IMR-90 (cell line): ENCODE measurements at places on chromosomes 3 and 15. TPM values are rescaled to one million over a fixed set of nuclear protein-coding genes. Genes with fewer than 3 reads are reported as not detected.

GRCh38 chr3:146493221-146493620 lies 23.9 kb upstream of the PLSCR2 start:
- DNase-seq: peak; percentile 65

Gene EFHB
- total RNA-seq: under 0.01 TPM in 2 replicates

DNA sequence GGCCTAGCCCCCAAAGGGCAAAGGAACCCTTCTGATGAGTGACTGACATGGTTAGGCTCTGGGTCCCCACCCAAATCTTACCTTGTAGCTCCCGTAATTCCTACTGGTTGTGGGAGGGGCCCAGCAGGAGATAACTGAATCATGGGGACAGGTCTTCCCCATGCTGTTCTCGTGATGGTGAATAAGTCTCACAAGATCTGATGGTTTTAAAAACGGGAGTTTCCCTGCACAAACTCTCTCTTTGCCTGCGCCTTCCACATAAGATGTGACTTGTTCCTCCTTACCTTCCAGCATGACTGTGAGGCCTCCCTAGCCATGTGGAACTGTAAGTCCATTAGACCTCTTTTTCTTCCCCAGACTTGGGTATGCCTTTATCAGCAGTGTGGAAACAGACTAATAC lies 16.9 kb downstream of the TKT start:
- DNase-seq: no peak

DNA sequence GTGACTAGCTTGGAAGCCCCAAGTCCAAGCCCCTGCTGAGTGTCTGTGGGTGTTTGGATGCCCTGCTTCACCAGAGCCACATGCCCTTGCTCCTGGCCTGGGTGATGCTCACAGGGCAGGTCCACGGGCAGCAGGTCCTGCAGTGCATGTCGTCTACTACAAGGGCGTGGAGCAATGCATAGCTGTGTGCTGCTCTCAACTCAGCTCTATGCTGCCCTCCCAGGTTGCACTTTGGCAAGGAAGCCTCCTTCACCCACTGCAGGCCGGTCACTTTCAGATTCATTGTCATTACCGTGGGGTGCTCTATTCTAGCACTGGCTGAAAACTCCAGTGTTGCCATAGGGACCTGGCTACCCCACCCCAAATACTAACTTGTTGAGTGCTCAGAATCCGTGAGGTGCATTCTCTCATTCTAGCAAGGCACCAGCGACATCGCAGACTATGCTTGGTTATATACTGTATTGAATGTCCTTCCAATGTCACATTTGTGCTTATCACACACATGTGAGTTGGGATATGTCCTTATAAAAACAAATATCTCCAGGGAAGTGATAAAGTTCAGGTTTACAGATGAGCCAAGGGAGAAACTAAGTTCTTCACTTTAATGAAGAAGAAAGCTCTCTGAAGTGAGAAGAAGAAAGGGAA lies 51.8 kb downstream of the GRAMD1C start:
- DNase-seq: no peak

DNA sequence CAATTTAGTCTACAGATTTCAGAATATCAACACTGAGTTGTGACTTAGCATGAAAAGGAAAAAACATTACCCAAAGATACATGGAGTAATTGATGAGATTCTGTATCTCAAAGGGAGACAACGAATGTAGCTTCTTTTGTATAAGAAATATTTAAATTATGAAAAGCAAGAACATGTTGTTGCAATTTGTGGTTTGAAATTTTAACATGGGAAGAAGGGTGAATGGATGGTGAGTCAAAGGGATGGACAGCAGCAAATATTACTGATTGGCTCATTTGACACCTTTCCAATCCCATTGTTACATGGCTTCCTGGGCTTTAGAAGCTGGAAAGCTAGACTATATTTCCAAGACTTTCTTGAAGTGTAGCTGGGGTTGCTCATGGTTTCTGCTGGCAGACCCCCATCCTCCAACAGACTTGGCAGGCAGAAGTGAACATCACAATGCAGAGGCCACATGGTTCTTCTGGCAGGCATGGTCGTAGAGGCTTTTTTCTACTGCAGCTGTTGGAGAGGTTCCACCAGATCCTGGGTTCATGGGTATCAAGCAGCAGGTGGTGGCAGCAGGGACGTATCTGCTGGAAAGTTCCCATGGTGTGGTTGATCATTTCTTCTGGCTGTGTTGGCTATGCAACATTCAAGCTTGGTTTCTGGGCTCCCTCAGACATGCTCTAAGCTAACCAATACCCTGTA lies 47.2 kb upstream of the KPNA4 start:
- DNase-seq: no peak

Gene SPG11
- 32.6 and 33.1 TPM in 2 replicates for total RNA-seq

DNA sequence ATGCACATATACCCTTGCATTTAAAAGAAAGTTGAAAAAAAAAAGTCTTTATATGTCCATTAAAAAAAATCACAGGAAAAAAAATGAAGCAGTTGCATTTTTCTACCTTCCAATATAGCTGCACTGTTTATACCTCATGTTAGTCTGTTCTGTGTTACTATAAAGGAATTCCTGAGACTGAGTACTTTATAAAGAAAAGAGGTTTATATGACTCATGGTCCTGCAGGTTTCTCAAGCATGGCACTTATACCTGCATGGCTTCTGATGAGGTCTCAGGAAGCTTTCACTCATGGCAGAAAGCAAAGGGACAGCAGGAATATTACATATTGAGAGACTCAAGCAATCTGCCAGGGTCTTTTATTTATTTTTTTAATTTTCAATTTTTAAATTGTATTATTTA lies 277.2 kb upstream of the BCHE start:
- no peak for DNase-seq

Gene DUOX2
- not detected in 2 replicates for total RNA-seq

Gene PLIN1
- total RNA-seq: under 0.01 TPM in 2 replicates

DNA sequence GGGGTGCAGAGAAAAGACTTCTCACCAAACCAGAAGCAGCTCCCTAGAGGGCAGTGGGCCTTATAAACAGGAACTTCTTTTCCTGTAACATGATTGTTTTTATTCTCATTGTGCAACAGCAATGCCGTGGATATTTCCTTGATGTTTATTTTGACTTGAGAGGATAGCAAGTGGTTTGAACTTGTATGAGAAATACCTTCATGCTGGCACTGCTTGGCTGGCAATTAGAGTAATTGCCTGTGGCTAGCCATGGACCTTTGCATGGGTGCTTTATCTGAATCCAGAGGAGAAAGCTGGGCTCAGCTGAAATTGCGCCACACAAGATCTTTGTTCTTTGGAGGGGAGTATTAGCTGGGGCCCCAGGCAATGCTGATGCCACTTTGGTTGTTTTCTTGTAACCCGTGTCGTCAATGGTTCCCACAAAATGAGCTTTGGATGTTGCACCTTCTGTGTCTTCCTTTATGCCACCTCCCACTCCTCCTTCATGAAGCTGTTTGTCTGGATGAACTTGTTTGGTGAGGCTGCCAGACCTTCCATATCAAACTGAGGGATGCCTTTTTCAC lies 37.9 kb downstream of the CMTM8 start:
- DNase-seq: peak; percentile 8

GRCh38 chr15:70526974-70527325 lies 236.4 kb downstream of the UACA start:
- DNase-seq: no peak

Gene C3orf85
- total RNA-seq: not detected in 2 replicates

Gene CKMT1A
- not detected in 2 replicates for total RNA-seq

- DNase-seq: peak; percentile 100
Measured at GRCh38 chr15:82159922-82160321, 102.6 kb downstream of the EFL1 start.

GRCh38 chr15:75348034-75348561 lies 1.3 kb downstream of the NEIL1 start:
- no peak for DNase-seq

GRCh38 chr3:124834723-124835718 lies 52.1 kb downstream of the ITGB5 start:
- peak; percentile 98 for DNase-seq

DNA sequence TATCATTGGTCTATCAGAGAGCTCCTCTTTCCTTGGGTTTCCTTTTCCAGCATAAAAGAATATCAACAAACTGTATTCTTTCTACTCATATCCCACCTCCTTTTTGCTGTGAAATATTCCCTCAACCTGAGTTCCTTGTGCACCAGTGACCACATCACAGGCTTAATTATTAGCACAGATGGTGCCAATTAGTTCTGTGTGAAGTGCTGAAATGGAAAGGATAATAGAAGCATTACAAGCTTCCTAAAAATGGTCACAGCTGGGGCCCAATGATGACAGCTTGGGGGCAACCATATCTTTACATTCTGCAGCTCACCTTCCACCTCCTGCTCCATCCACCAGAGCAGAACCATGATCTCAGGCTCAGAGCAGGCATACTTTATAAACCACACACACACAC lies 84.6 kb downstream of the ANO10 start:
- no peak for DNase-seq

GRCh38 chr15:31806106-31806505 lies 224.2 kb upstream of the CHRNA7 start:
- DNase-seq: no peak

DNA sequence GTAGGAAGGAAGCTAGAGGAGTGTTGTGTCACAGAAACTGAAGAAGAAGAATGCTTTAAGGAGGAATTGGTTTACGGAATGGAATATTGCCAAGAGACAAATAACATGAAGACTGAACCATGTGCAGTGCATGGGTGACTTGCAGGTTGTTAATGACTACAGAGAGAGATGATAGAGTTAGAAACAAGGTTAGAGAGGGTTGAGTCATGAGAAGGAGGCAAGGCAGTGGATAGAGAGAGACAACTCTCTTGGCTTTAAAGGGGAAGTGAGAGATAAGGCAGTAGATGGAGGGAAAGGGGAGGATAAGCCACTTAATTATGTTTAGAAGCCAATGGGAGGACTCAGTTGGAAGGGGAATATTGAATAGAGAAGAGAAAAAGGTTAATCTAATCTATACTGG lies 119.3 kb upstream of the CCNL1 start:
- no peak for DNase-seq

- no peak for DNase-seq
Measured at GRCh38 chr3:183581496-183582155, 26.1 kb upstream of the KLHL6 start.

Gene MNS1
- total RNA-seq: 0.36 and 0.83 TPM in 2 replicates

DNA sequence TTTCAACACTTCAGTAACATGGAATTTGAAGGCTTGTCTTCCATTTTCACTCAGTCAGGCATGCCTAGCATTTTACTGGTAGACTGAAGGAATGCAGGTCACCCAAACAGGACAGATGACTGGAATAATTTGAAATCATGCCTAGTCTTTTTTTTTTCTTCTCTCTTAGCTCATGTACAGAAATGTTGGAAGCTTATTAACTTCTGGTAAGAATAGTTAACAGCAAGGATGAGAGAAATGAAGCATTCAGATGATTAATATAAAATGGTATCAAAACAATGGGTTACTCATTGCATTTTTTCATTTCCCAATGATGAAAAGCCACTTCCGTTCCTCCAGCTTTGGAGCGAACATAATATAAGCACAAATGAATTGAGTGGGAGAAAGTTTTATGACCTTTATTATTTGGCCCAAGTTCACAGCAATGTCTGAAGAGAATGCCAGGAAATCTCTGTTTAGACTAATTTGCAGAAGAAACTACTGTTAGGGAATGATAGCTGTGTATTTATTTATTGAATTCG lies 431.6 kb upstream of the RASGRP1 start:
- DNase-seq: peak; percentile 90
